Amniotic stem cell (primary cell): ENCODE measurements at places on chromosomes 2 and 18.

- DNase-seq: no peak
Observed at GRCh38 chr2:108074150-108074549, 87.8 kb downstream of the SLC5A7 start.

DNA sequence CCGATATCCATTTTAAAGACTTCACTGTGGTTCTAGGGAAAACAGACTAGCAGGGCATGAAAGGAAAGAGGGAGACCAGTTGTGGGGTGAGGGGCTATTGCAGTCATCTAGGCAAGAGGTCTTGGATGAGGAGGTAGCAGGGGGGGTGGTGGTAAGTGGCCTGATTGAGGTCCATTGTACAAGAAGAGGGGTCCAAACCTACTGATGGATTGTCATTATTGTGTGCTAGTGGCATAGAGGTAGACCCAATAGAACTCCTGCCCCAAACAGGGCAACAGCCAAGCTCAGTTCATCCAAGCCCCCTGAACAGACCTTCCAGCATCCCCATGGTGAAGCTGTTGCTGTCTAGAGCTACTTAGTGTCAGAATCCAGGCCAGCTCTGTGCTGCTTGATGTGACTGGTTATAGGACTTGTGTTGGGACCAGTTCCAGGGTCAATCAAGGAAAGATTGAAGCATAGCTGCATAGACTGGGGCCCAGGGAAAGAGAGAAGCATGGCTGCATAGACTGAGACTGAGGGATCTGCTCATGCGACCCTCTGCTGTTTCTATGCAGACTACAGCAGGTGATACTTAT is 7.0 kb downstream of the ASAP2 start:
- DNase-seq: no peak

DNA sequence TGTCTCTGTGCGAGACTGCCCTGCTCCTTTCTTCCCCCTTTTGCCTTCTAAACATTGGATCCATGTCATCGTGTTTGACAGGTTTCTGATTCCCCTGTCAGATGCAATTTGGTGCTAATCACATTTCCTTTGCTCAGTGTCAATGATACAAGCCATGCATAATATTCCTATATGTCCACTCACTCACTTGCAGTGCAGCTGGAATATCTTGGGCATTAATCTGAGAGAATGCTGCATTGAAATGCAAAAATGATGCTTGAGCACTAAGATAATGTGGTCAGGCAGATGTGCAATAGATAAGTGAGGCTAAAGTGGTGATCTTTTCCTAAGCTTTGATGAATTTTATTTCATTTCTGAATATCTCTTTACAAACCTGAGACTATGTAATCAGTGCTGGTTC is 375.5 kb downstream of the PARD3B start:
- no peak for DNase-seq

DNA sequence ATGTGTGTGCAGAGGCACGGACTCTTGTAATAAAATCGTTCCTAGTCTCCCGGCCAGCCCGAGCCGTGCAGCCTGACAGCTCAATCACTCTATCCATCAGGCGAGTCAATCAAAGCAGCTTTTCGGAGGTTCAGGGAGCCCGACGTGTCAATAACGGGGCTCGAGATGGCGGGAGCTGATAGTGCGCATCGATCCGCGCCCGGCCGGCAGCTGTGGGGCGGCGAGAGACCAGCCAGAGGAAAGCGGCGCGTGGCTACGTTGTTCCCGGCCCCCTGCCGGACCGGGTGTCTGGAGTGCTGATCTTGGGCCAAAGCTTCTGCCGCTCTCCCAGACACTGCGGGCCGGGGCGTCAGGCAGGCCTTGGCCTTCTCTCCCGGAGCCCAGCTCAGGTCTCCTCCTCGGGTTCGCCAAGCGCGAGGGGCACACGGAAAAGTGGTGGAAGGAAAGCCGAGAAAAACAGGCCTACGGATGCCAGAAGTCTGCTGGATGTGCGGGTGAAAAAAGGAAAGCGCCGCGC is 2.4 kb downstream of the EN1 start:
- no peak for DNase-seq

GRCh38 chr2:558302-558642 is 118.9 kb downstream of the TMEM18 start:
- no peak for DNase-seq

DNA sequence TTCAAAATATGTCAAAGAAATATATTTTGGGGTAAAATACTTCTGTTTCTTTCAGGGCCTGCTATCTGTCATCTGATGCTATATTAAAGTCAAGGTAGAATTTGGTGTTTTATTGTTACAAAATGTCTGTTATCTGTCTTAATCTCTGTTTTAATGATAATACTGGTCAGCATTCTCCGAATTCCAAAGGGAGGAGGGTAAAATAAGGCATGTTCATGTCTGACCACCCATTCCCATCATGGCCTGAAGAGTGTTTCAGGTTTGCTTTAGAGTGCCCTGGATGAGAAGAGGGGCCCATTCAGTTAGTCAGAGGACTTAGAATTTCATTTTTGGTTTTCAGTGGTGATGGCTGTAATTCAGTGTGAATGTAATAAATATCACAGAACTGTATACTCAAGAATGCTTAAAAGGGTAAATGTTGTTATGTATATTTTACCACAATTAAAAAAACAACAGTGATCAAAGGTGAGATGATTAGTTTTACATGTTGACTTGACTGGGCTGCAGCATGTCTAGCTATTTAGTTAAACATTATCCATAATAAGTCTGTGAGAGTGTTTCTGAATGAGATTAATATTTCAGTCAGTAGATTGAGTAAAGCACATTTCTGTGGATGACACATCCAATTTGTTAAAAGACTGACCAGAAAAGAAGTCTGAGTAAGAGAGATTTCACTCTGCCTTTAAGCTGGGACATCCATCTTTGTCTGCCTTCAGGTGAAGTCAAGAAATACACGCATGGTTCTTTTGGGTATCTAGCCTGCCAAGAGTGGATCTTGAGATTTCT is 467.9 kb upstream of the SYT4 start:
- no peak for DNase-seq
